ENCODE measurements at places on chromosomes 4 and X.

GRCh38 chrX:107742700-107743191 lies 32.8 kb downstream of the TSC22D3 start:
- no peak for DNase-seq

DNA sequence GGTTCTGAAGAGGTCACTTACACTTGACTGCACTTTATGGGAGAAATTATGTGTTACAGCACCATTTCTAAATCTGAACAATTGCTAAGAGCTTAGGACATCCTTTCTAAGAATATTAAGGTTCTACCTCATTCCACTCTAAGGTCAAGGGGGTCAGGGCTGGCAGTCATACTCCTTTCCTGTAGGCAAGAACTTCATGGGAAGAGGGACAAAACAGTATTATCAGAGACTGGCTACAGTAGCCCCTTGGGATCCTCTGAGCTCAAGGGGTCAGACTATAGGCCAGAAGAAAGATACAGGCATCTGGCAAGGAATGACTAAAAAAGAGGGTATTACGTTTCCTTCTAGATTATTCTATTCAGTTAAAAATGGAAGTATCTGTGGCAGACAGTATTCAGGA lies 115.1 kb downstream of the RASL11B start:
- DNase-seq = no peak

DNA sequence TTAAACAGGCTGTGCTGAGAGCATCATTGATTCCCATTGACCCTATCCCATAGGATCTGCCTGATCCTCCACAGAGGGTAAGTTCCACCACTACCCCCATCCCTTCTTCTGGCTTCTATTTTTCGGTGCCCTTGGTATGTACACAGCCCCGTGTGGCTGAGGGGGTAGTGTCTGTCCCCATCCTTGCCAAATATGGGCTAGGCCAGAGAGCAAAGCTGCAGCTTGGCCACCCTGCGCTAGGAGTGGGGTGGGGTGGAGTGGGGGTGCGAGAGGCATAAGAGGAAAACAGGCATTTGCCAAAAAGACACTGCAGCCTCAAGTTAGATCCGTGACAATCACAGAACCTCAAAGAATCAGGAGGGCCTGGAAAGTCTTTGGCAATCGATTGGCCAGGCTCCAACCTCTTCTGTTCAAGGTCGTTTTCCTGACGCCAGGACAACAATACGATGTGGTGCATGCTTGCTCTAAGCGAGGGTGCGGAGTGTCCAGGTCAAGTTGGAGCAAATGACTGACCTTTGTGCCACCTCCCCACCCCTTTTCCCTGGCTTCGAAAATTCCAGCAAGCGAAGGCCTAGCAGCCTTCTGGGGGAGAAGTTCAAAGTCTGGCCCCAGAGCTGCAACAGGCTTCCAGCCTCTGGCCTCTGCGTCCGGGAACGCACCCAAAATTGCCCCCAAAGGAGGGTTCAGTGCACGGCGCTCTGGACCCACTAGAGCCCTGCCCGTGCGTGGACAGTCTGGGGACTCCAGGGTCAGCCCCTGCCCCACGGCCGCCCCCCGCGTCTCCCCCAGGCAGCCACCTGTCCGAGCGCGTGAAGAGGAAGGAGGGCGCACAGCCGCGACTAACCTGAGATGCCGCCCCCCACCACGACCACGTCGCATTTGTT lies 598 bp downstream of the MAOB start:
- no peak for DNase-seq

GRCh38 chr4:156194896-156195295 lies 241.2 kb upstream of the CTSO start:
- DNase-seq = no peak

- DNase-seq = no peak
Observed at GRCh38 chr4:38787693-38788092, 4.9 kb upstream of the TLR10 start.

DNA sequence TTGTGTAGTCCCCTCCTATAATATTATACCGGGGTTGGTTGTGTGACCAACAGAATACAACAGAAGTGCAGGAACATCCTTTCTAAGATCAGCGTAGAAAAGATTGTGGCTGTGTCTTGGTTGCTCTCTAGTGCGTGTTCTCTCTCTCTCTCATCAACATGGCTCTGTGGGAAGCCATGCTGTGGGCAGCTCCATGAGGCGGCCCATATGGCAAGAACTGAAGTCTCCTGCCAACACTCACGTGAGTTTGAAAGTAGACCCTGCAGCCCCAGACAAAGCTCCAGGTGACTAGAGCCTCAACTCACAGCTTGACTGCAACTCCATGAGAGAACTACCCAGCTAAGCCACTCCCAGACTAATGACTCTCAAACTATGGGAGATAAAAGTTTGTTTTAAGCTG lies 118.7 kb downstream of the TSPAN5 start:
- DNase-seq = no peak

- DNase-seq = no peak
Observed at GRCh38 chrX:68461093-68461492, 27.8 kb upstream of the OPHN1 start.

GRCh38 chr4:109207061-109207460 lies 95.4 kb downstream of the COL25A1 start:
- DNase-seq = no peak

GRCh38 chr4:26050212-26050643 lies 136.2 kb downstream of the SMIM20 start:
- no peak for DNase-seq

All from stimulated activated CD4-positive, alpha-beta T cell treated with anti-CD3 and anti-CD28 coated beads, Interleukin-15, amount 100 ng/mL, for 24 hours (primary cell).